ENCODE measurements at places on chromosomes 12 and 14.

GRCh38 chr14:23827100-23827892 is 126.3 kb upstream of the DHRS4 start:
- no peak for DNase-seq

DNA sequence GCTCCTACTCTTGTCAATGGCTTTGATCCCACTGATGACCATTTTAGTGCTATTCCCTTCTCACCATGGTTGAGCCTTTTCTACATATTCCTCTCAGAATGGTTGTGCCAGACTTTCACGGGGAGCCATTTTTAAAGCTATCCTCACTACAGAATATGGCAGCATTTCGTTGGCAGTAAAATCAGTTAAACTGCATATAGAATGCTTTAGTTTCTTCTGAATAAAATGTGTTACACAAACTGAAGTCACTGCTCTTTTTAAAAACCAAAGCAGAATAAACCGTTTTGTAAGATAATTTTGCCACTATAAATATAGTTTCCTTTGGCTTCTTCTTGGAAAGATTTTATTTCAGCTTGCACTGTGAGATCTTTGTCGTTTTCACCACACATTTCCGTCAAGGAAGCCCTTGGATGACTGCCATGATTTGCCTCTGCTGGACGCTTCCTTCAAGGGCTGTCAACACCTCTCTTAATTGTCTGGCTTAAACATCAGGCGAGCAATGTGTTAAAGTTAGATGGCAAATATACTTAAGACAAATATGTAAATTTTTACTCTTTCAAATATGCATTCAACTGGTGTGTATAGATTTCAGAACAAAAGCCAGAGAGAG is 624.2 kb downstream of the DIO2 start:
- DNase-seq, result no peak

DNA sequence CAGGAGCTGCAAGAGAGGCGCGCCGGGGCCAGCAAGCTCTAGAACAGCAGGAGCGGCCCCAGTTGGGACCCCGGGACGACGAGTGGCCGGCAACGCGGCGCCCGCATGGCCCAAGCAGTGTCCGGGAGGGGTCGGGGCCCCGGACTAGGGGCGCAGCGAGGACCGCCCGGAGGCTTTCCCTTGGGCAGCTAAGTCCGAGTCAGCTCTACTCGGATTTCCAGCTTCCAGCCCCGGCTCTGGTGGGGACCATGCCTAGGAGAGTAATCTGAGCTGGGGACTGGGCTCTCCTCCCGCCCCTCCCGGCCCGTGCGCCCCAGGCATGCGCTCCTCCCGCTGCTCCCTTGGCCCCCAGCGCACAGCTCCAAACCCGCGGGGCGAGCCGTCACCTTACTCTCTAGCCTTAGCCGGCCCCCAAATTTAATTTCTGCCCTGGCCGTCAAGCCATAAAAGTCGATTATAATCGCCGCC is 41.6 kb upstream of the CAPRIN2 start:
- DNase-seq, result no peak

- no peak for DNase-seq
These were observed 141.4 kb downstream of the PHLDA1 start for GRCh38 chr12:75890141-75890540.

- DNase-seq, result peak; percentile 77
These were observed 17.9 kb downstream of the CPM start for GRCh38 chr12:68915055-68915454.

DNA sequence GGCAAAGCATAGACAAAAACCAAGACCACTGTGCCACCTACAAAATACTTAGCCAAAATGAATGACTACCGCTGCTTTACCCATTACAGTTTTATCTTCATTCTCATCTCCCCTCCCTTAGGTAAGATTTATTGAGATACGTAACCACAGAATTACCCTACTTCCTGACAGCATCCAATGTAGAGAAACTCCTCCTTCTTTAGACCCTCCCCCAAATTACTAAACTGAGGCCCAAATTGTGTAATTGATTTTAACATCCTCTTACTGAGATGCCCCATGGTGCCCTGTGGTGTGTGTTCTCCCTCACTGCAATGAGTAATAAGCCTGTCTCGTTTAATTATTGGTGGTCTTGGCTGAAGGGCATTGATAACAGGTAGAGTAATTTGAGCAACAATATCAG is 19.1 kb downstream of the VRK1 start:
- DNase-seq, result no peak

DNA sequence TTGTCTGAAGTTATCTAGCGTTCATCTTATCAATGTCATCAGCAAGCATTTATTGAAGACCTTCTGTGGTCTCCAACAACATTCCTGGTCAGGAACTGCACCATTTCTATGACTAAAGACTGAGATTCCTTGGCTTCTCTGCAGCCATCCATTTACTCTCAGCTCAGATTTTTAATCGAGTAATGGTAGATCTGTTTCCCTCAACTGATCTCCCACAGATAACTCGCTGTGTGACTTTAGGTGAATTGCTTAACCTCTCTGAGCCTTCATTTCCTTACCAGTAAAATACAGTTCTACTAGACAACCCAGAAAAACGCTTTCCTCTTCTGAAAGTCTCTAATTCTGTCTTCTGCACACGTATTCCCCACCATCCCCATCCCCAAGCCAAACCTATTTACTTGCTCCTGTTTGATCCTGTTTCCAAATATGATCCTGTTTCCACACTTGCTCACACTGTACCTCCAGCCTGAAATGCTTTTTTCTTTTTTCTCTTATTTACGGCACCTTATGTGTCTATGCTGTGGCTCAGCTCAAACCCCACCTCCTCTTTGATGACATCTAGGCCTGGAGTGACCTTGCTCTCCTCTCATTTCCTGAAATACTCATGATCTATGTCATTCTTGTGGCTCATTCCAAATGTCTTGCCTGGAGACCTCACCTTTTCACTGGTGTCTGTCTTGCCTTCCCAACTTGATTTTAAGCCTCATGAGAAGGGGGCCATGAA is 21.8 kb downstream of the PLXNC1 start:
- DNase-seq, result no peak

DNA sequence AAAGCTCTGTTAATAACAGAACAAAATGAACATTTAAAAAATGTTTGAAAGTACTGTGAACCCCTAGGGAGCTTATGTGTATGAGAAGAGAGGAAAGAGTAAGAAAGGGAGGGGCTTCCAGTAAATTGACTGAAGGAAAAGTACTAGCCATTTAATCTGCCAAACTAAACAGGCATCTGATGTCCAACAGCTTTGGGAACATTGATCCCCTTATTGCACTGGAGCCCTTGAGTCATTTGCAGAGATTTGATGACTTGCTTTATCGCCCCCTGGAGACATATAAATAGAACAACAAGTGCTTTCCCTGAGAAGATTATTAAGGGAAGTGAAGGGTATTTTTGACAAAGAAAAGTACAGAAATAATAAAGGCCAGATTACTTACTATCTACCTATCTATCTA is 319.3 kb upstream of the NOVA1 start:
- DNase-seq, result peak; percentile 22

GRCh38 chr14:39381366-39381765 is 50.9 kb downstream of the FBXO33 start:
- no peak for DNase-seq

DNA sequence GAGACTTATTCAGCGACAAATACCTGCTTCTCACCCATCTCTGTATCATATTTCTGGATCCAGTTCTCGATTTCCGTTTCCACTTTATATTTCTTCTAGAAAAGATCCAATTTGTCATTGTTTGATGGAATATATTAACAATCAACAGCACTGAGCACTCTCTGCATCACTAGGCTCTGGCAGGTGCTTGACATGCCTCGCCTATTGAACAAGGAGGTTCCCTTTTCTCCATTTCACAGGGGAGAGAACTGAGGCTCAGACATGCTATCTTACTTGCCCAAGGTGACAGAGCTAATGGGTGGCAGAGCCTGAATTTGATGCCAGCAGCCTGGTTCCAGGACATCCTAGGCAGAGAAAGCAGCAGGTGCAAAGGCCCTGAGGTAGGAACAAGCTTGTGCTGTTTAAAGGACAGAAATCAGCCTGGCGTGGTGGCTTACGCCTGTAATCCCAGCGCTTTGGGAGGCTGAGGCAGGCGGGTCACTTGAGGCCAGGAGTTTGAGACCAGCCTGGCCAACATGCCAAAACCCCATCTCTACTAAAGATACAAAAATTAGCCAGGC is 12.1 kb downstream of the RITA1 start:
- no peak for DNase-seq

GRCh38 chr12:24527102-24527501 is 421.8 kb downstream of the BCAT1 start:
- DNase-seq, result no peak
